HFFc6 (cell line): ENCODE measurements at places on chromosomes 4 and X. TPM values are rescaled to one million over a fixed set of nuclear protein-coding genes. Genes with fewer than 3 reads are reported as not detected.

DNA sequence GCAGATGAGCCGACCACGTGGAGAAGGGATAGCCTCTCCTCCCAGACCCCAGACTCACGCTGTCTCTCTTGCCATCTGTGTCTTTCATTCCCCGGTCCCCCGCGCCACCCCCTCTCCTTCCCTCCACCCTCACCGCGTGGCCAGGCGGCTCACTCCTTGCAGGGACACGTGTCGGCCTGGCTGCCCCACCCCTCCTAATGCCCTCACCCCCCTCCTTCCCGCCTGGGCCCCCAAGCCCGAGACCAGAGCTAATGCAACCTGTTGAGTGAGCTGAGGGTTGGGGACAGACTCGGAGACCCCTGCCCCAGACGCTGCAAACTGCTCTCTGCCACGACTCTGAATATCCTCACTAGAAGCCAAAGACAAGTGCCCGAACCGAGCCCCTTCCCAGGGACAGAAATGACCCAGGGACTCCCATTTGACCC is 1.8 kb downstream of the SLC38A5 start:
- DNase-seq: no peak

DNA sequence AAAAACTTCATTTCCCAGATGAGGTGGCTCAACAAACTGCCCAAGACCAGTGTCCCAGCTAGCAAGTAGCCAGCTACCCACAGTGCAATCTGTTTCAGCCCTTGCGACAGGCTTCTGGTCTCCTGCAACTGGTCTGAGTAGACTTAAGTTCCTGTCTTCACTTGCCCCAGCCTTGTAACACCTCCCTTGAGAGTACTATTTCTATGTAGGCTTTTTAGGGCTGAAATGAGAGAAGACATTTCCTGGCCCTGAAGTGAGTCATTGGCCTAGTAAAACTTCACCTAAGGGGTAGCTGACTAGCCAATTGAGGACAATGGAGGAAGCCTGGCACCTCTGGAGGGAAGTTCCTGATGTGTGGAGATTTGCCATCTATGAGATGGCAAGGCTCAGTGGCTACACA is 80.1 kb upstream of the STIM2 start:
- DNase-seq: peak; percentile 33

GRCh38 chr4:40199999-40200874 is 3.4 kb downstream of the RHOH start:
- no peak for DNase-seq

GRCh38 chr4:915595-915994 is 16.5 kb downstream of the GAK start:
- no peak for DNase-seq

DNA sequence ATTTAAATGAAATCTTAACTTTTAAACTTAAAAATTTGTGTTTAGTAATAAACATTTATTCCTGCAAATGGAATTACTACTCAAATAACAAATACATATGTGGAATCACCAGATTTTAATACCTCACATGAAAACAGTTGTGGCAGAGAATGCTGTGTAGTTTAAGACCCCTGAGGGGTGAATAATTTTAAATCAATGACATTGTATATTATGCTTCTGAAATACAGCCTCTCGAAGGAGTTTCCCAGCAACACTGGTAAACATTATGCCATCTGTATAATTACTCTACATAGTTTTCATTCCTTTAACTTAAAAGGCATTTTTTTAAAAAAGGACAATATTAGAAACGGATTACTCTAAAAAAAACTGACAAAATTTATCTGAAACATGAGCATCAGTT is 2313.3 kb downstream of the ARAP2 start:
- DNase-seq: no peak

- DNase-seq: no peak
Observed at GRCh38 chr4:95963456-95963855, 123.6 kb downstream of the PDHA2 start.

GRCh38 chr4:7289589-7289988 is 97.3 kb downstream of the SORCS2 start:
- DNase-seq: no peak

DNA sequence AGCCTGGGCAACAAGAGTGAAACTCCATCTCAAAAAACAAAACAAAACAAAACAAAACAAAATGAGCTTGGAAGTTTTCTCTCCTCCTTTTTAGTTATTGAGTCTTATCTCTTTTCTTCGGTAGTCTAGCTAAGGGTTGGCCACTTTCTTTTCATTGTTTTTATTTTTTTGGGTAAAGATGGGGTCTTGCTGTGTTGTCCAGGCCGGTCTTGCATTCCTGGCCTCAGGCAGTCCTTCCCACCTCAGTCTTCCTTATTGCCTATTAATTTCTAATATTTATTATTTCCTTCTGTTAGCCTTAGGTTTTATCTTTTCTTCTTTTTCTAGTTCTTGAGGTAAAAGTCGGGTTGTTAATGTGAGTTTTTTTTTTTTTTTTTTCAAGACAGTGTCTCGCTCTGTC is 16.4 kb downstream of the METAP1 start:
- DNase-seq: no peak

DNA sequence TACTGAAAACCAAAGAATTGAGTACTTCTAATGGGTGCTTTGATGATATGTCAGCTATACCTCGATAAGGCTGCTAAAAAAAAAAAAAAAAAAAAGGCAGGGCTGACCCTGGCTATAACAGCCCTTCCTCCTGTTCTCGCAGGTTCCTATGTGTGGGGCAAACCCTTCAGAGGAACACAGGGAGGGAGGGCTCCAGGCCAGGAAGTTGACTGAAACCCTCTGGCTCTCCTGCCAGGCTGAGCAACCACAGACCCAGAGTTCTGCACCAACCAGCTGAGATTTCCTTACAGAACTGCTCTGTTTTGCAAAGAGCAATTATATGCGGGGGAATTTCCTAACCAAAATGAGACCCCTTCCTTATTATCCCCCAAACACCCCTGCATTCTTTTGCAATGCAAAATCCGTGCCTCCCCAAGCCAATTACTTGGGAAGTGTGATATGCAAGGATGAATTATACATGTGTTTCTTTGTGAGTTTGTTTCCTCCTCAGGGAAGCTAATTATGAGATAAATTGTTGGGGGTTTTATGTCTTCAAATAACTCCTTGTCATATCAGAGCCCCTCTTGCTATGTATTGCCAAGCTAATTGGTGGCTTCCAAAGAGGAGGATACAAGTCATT is 45.6 kb downstream of the PDHA1 start:
- DNase-seq: no peak

DNA sequence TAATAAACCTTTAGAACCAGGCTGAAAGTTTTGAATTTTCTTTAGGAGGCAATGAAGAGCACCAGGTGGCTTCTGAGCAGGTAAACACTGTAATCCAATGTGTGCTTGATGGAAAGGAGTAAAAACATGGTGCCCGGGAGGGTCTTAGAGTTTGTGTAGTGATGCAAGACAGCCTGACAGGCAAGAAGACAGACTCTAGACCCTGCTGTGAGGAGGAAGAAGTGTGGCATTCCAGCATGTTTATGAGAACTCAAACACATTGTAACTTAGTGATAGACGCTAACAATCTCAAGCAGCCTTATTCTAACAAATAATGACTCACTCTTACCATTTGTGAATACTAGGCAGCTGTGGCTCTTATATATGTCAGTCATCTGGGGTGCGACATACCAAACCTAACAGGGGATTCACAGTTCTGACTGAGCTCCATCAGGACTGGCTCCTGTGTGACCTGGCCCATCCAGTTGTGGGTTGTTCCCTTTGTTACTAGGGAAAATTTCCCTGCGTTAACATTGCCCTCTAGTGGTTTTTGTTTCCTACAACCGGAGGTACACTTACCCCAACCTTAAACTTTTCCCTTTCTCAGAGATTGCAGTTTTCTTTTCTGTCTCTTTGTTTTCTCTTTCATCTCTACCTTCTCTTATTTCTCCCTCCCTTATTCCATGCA is 53.8 kb downstream of the VSIG4 start:
- peak; percentile 35 for DNase-seq

DNA sequence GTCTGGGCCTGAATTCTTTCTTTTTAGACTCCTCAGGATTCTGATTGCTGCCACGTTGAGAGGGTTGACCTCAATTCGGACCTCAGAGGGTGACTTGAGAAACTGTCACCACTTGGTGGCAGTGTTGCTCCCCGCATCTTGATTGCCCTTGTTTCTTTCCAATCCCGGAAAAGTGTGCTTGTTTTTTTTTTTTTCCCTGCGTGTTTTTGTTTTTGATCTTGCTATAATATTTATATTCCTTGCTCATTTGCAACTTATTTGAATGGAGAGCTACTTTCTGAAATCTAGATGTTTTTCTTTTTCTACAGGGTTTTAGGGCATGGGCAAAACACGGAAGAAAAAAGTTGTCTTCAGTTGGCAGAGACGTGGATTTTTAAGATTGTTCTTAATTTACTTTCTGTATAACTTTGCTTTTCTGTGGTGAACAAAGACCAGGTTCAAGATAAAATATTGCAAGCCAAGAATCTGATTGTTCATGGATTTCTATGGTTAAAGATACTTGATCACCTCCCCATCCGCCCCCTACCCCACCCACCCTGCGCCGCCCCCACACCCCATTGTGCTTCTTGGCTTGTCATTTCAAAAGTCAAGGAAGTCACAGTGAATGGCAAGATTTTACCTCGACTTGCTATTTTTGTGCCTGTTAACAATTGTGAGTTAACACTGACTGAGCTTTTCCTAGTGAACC is 102.0 kb downstream of the PTTG2 start:
- DNase-seq: peak; percentile 52

DNA sequence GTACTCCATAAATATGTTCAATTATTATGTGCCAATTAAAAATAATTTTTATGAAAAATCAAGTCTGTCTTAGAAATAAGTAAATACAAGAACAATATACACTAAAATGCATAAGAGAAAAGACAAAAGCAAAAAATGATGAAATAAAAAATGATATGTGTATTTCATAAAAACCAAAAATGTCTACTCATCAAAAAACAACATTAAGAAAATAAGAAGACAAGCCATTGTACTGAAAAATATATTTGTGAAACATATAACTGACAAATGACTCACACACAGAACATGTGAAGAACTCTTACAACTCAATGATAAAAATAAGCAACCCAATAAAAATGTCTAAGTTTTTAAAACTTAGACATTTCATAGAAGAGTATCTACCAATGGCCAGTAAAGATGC is 34.1 kb upstream of the ENOX2 start:
- no peak for DNase-seq

GRCh38 chr4:36099509-36099908 is 144.8 kb downstream of the ARAP2 start:
- no peak for DNase-seq

DNA sequence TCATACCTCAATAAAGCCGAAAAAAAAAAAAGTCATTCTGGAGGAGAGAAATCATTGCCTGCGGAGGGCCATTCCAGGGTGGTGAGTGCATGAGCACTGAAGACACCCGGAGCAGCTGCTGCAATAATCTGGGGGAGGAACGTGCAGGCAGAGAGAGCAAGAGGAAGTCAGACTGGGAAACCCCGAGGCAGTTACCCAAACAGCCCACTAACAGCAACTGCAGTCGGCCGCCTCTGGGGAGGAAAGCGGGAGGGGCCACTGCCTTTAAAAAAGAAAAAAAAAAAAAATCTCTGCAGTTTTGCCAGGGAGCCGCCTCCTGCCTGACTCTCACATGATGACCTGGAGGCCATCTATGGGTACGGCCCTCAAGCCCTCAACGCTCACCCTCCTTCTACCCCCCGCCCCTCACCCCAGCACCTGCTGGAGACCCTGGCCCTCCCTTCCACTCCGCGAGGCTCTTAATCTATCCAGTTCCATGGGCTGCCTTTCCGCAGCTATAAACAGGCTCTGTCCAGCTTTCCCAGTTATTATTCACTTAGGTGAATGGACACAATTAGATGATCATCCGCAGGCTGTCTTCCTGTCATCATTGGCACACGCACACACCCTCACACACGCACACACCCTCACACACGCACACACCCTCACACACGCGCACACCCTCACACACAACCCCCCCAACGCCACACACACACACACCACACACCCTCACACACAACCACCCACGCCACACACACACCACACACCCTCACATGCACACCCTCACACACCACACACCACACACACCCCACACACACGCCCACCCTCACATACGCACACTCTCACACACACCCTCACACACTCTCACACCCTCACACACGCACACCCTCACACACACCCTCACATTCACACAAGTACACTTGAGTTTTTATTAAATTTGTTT is 3.4 kb upstream of the AVPR2 start:
- peak; percentile 90 for DNase-seq

DNA sequence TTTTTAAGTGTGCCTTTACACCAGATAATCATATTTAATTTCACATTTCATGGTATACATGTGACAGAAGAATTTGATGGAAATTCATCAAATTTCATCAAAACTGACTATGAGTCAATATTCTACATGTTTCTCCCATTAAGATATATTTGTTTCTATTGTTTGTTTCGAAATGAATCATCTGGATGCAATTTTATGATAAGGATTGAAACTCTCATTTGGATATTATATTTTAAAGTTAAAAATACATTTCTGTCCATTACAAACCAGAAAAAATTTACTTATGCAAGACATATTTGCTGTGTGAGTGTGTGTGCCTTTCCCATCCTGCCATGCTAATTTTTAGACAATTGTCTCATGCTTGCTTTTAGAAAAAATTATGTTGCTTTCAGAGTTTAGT is 52.2 kb downstream of the SULT1B1 start:
- no peak for DNase-seq

DNA sequence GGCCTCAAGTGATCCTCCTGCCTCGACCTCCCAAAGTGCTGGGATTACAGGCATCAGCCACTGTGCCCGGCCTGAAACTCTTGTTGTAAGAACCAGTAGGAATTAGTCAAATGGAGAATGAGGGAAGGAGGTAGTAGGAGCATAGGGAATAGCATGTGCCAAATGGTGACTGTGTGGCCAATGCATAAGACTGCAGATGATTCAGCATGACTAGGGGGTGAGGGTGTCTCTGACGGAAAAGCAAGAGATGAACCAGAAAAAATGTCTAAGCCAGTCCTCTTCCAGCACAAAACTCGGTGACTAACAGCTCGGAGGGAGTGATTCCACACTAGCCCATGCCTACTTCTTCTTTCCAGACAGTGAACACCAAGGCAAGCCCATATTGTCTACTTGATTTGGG is 58.2 kb upstream of the DUSP21 start:
- peak; percentile 80 for DNase-seq

DNA sequence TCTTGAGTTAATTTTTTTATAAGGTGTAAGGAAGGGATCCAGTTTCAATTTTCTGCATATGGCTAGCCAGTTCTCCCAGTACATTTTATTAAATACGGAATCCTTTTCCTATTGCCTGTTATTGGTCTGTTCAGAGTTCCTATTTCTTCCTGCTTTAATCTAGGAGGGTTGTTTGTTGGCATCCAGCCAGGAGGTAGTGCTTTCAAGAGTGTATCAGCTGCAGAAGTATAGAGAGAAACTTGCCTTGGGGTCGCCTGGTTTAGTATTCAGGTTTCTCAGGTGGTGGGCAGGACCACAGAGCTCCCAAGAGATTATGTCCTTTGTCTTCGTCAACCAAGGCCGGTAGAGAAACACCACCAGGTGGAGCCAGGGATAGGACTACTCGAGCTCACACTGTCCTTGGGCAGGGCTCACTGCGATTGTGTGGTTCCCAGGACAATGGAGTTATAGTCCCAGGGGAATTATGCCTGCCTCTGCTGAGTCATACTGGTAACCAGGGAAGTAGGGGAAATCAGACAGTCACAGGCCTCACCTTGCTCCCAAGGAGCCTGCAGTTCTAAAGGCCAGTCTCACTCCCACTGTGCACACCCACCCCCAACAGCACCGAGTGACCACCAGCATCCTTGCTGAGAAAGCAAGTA is 168.1 kb downstream of the VSIG4 start:
- DNase-seq: no peak

PRIMPOL gene
- 8.0 to 11.2 TPM (median 10.4 TPM) in 3 replicates for total RNA-seq

NPFFR2 gene
- total RNA-seq: not detected in 3 replicates

CDKL5 gene
- 4.9 to 5.7 TPM (median 5.4 TPM) in 3 replicates for total RNA-seq

USP17L17 gene
- not detected in 3 replicates for total RNA-seq

RBM47 gene
- total RNA-seq: 0.93 to 1.8 TPM (median 1.0 TPM) in 3 replicates

PCDH19 gene
- total RNA-seq: 0.03 and 0.11 TPM in 2 replicates

STBD1 gene
- 5.2 to 6.0 TPM (median 5.4 TPM) in 3 replicates for total RNA-seq

RNF150 gene
- 19.2 to 27.3 TPM (median 22.0 TPM) in 3 replicates for total RNA-seq

RPS6KA3 gene
- total RNA-seq: 22.7 to 28.3 TPM (median 23.7 TPM) in 3 replicates
